Activated CD4-positive, alpha-beta T cell treated with anti-CD3 and anti-CD28 coated beads for 1 hour (primary cell): ENCODE measurements at places on chromosomes 13 and 19.

DNA sequence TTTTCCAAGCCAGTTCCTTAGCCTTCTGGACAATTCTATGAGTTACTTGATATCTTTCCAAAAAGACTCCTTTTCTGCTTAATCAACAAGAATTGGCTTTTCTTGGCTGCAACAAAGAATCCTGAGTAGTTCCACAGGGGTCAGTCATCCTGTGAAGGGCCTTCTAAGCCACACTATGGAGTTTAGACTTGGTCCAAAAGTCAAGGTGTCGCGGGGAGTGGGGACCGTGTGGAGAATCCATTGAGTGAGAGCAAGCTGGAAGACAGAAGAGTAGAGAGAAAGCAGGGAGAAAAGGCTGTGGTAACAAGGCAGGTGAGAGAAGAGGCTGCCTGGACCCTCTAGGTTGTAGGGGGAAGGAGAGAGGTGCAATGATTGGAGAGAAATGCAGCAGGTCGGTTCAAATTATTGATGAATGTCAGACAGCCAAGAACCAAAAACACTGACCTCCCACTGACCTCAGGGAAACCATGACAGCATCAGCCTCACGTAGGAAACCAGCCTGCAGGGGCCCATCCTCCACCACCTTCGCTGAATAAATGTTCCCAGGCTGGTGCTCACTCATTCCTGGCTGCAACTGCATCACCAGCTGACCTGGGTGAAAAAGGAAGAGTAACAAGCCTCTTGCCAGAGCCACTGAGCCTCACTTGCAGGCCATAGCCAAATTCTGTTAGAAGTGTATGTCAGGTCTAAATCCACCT is 7.1 kb upstream of the IFT88 start:
- DNase-seq: no peak

DNA sequence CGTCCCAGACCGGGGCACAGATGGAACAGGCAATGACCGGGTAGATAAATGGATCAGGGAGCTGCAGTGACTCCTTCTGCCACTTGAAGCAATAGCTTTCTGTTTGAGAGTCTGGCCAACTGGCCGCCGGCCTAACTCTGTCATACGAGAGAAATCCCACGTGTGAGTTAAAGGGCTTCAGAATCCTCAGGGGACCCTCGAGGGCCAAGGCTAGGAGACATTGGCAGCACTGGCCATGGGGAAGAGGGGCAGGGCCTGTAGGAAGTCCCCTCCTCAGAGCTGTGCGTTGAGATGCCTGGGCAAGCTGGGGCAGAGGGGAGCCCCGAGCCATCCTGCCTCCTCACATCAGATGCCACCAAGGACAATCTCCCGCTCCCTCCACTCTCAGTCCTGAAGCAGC is 51.6 kb downstream of the KLF2 start:
- DNase-seq: no peak

DNA sequence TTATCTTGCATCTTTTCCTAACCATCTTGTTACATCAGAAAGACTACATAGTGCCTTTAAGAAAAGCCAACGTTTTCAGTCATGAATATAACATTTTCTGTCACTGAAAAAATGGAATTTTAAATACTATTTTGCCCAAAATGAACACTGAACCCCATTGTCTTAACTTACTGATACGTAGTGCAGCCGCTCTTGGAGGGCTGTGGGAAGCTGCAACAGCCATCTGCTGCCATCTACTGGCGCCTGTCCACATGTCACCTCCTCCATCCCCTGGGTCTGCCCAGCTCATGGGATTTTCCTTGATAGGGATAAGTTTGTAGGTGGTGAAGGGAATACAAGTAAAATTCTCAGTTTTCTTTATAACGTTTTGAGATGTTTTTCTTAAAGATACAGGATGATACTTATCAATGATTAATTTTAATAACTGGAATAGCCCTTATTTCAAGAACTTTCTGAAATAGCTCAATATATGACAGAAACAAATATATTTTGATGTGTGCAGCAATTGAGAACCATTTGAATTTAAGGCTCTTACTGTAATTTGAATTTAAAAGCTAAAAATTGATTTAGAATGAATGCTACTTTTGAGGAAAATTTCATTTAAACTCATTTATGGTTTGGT is 73.7 kb downstream of the GGACT start:
- DNase-seq: peak; percentile 53

GRCh38 chr13:79675931-79676660 is 195.1 kb downstream of the NDFIP2 start:
- no peak for DNase-seq

DNA sequence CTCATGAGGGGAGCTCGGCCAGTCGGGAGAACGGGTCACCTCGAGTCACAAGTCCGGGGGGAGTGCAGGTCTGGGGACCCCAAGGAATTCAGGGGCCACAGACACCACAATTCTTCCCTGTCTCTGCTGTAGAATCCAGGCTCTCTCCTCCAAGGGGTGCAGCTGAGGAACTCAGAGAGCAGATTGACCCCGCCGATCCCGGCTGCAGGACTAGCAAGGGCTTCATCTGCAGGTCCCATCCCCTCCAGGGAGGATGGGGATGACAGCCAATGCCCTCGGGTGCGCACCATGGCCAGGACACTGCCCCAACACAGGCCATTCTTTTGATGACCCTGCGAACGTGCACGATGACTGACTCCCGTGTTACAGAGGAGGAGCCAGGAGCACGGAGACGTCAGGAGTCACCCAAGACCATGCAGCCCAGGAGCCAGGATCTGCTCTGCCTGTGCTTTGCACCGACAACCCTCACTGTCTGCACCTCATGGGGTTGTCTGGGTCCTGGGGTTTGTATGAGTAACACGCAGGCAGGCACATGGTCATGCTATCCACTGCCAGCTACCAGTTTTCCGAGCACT is 48.5 kb upstream of the TUBGCP3 start:
- DNase-seq: no peak

GRCh38 chr13:112821340-112822055 is 131.7 kb downstream of the ATP11A start:
- no peak for DNase-seq

- peak; percentile 73 for DNase-seq
Measured at GRCh38 chr19:15177269-15178116, 23.3 kb downstream of the NOTCH3 start.

DNA sequence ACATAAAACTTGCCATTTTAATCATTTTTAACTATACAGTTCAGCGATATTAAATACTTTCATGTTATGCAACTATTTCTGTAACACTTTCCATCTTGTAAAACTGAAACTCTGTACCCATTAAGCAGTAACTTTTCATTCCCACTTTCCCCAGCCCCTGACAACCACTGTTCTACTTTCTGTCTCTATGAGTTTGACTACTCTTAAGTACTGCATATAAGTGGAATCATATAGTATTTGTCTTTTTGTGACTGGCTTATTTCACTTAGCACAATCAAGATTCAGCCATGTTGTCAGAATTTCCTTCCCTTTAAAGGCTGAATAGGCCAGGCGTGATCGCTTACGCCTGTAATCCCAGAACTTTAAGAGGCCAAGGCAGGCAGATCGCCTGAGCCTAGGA is 56.2 kb downstream of the ARHGAP35 start:
- no peak for DNase-seq

DNA sequence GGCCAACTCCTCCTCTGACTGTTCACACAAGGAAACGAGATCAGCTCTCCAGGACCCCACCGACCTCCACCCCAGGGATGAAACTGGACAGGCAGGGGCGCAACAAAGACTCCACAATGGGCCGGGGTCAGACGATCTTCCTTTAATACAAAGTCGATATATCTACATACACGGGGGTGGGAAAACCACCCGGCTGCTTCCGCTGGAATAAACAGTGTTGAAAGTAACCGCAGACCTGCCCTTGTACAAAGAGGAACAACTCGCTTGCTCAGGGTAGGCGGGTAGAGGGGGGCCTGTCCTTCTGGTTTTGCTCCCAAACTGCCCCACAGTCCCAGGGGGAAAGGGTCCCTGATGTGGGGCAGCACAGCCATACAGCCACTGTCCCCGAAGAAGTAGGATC is 135.2 kb downstream of the PTPRS start:
- no peak for DNase-seq

DNA sequence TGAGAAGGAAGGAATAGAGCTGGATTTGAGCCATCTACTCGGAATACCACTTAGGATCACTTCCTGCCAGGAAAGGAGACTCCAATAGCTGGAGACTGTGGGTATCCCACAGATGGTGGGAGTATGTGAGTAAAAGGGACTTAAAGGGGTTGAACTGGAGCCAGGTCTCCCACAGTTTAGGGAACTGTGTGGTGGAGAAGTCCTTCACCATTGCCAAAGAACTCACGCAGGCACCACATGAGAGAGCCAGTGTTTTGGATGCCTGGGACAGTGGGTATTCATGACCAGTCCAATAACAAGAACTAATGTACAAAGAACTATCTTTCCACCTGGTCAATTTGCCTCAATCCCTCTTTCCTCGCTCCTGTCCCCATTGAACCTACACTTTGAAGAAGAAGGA is 24.4 kb upstream of the MYCBP2 start:
- no peak for DNase-seq

- DNase-seq: no peak
Measured at GRCh38 chr13:93180356-93180969, 46.1 kb upstream of the GPC6 start.

DNA sequence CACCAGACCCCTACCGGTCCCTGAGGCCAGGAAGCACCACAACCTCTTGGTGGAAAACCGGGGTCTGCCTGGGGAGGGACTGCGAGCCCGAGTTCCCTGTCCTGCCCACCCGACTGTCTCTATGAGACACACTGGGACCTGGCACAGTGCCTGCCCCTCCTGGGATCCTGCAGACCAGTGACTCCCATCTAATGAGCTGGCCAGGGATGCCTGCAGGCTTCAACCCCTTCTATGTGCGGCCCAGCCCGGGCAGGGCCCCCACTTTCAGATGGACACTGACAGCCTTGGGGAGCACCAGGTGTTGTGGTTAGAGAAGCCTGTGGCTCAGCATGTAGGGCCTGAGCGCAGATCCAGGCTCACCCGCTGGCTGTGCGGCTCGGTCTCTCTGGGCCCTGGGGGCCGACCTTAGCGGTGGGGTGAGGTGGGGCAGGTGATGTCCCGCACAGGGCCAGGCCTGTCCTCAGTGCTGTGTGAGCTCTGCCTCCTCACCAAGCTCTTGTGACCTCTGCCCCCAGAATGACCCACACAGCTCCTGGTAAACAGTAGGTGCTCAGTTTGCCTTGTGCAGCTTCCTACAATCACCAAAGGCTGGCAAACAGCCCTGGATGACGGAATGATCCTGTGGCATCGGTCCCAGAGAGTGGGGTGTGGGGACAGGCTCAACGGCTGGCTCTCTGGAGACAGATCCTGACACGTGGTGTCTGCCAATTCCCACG is 17.9 kb upstream of the CACTIN start:
- no peak for DNase-seq

- DNase-seq: no peak
Measured at GRCh38 chr19:14563590-14563926, 8.3 kb downstream of the NDUFB7 start.

DNA sequence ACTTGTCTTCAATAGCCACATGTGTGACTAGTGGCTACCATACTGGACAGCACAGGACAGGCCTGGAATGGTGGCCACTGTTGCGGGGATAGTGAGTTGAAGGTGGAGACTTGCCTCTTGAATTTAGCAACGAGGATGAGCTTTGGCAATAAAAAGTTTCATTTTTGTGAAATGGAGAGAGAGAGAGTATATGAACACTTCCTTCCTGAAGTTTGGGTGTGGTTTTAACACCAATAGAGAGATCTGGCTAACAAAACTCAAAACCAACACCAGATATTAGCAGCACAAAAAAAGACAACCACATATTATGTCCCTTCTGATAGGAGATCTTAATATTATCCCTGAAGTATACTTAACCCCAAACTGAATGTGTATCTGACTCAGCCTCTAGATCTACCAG is 6.3 kb upstream of the LRFN3 start:
- DNase-seq: no peak

GRCh38 chr19:2603334-2603733 is 99.2 kb downstream of the GNG7 start:
- no peak for DNase-seq

DNA sequence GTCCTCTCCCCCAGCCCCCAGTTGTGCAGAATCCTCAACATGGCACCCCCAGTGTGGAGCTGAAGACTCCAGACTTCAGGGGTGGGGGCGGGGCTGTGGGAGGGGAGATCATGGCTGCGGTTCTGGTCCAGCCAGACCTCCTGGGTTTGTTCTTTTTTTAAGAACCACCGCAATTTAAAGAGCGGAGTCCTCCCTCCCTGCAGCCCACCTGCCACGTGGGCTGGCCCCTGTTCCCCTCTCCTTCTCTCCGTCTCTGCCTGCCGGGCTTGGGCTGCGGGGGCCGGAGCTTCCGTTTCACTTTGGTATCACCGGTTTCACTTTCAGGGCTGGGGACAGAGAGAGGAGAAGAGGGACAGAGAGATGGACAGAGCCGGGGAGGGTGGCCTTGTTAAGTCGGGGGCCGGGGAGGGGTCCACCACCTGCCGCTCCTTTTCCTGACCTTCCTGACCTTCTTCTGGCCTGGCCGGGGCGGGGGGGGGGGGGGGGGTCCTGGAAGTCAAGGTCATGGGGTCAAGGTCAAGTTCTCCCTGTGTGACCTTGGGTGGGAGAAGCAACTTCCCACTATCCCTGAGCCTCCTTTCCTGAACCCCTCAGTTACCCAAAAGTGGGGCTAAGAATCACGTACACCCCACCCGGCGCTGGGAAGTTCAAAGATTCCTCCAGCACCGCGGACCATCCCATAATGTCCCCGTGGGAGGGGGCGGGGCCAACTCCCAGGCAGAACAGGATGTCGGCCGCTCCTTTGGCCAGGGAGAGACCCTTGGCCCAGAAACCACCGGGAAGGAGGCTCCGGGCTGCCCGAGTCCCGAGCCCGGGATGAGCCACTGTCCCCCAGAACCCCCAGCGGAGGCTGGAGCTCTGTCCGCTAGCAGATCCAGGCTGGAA is 11.3 kb upstream of the ZBTB7A start:
- no peak for DNase-seq

DNA sequence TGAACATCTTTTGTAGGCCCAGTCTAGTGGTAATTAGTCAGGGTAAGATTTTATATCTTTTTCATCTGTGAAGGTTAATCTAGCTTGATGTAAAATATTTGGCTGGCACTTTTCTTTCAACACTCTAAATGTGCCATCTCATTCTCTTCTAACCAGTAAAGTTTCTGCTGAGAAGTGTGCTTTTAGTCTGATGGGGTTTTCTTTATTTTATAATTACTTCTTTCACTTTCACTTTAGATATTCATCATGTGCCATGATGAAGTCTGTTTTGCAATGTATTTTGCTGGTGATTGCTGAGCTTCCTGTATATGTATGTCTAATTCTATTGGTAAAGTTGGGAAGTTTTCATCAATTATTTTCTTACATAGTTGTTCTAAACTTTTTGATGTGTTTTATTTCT is 31.9 kb downstream of the ZNF726 start:
- no peak for DNase-seq

- DNase-seq: no peak
Measured at GRCh38 chr13:112775791-112776279, 86.0 kb downstream of the ATP11A start.

DNA sequence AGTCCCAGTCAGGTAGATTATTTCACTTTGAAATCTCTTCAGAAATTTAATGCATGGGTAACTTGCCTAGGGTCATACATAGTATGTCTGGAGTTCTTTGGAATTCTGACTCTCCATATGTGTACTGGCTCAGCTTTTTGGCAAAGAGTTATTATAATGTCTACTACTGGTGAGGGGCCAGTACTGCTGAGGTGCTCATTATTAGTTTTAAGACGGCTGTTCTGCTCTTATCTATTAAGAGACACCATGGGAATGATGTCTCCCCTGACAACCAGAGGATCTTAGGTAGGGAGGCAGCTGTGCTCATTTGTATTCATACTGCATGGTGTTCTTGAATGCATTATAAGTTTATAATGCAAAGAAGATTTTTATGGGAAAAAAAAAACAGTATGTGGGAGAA is 184.1 kb downstream of the RGCC start:
- DNase-seq: no peak
